AG09309 (cell line): ENCODE measurements at places on chromosomes 13 and 19.

- DNase-seq = no peak
Measured at GRCh38 chr13:113405481-113406300, 41.8 kb upstream of the GRTP1 start.

DNA sequence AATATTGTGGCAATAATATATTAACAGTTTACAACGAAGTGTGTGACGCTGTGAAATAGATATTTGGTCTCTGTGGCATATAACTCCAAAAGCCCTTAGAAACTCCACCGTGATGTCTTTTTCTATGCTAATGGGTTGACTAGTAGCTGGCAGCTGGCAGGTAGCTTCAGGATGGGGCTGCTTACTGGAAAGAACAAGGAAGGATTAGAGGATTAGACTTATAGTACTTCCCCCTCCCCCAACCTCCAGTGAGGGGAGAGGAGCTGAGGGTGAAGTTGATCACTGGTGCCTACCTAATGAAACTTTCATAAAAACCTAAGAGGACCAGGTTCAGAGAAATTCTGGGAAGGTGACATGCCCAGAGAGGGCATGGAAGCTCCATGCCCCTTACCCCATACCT, 9.8 kb downstream of the ZNF229 start:
- DNase-seq = no peak

- no peak for DNase-seq
Measured at GRCh38 chr13:97758317-97758716, 195.2 kb upstream of the IPO5 start.

DNA sequence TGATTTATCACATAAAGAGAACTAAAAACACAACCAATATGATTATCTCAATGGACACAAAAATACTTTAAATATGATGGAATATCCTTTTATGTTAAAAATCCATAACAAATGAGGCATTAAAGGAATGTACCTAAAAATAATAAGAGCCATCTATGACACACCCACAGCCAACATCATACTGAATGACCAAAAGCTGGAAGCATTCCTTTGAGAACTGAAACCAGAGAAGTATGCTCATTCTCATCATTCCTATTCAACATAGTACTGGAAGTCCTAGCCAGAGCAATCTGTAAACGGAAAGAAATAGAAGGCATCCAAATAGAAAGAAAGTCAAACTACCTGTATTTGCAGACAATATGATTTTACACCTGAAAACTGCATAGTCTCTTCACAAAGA, 671.0 kb downstream of the SLITRK1 start:
- DNase-seq = no peak

GRCh38 chr13:98072476-98072875, 70.4 kb upstream of the FARP1 start:
- no peak for DNase-seq
